NCI-H69 (cell line): ENCODE measurements at places on chromosomes 7 and 10.
A peak's percentile ranks its signal among the peaks of the same experiment; 100 is the strongest.

DNA sequence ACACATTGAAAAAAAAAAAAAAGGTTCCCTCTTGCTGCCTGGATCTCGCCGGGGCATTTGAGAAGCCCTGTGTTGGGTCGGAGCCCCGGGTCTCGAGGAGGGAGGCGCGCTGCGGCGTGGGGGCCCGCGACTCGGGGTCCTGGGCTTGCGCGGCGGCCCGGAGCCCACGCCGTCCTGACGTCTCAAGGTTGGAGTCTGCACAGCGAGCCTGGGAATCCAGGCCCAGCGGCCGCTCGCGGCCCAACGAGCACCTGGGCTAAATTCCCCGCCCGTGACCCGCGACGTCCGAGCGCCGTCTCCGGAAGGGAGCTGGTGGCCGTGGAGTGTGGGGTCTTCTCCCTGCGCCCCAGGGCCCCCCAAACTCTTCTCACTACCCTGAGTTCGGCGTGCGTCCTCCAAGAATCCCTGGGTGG, 1.4 kb upstream of the CTBP2 start:
- peak; percentile 45 for DNase-seq

DNA sequence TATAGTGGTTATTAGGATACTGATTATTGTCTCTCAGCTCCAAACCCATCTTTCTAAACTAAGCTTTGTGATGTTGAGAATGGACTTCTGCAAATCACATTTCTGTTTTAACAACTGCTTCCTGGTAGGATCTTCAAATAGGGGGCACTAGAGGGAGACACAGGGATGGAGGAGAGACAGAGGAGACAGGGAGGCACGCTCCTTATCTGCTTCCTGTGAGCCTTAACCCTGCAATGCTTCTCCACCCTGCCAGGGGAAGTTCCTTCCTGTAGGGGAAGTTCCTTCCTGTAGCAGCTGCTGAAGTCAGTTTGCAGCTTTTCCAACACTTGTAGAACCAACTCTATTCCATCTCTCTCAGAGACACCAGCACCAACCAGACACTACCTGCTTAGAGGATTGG, 847.2 kb downstream of the CCSER2 start:
- peak; percentile 50 for DNase-seq

- peak; percentile 52 for DNase-seq
Measured at GRCh38 chr7:120877701-120878100, 19.8 kb upstream of the TSPAN12 start.

- DNase-seq: no peak
Measured at GRCh38 chr10:133400624-133401424, 6.9 kb downstream of the MTG1 start.

DNA sequence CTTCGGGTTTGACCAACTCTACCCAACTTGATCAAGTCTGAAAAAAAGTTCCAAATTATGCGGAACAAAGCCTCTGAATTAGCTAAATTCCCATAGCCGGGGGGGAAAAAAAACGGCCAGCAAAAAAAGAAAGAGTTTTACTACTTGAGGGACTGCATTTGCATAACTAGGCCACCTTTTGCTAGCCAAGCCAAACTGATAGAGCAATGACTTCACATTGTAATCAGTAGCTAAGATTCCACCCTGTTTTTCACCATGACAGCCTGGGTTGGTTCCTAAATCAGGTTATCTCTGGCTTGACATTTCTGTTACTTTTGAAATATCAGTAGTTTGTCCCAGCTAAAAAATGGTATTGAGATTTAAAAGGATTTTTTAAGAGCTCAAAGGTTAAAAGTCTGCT, 31.4 kb upstream of the CREB3L2 start:
- no peak for DNase-seq

GRCh38 chr10:43684292-43684559, 35.5 kb upstream of the ZNF32 start:
- no peak for DNase-seq

DNA sequence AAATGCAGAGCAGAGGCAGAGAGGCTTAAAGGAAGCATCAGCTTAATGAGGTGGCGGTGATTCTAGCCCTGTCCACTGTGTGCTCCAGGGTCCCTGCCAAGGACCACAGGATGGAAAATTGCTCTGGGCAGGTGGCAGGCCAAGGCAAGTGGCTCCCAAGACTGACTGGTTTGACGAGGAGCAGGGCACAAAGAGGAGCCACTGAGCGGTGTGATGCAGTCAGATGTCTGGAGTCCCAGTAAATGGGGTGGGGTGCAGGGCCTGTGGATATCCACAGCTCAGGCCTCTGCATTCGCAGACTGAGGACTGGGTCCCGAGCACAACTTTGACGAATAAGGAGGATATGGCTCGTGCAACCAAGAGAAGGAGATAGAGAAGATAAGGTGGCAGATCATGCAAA, 385.6 kb downstream of the PLXNA4 start:
- no peak for DNase-seq

DNA sequence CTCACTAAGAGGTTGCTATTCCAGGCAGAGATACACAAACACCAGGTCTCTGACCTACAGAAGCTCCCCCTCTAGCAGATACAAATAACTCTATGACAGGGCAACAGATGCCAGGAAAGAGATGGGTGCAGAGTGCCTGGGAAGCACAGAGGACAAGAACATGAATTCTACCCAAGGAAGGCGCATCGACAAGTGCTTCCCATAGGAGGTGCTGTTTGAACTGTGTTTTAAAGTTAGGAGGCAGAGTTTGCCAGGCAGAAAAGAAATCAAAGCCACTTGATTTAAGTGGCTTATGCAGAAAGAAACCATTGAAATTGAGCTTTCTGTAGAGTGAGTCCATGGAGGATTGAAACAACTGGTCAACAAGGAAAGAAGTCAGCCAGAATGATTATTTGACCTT, 35.3 kb upstream of the EGR2 start:
- DNase-seq: peak; percentile 31

- DNase-seq: peak; percentile 89
Measured at GRCh38 chr7:21944616-21945453, 864 bp downstream of the CDCA7L start.
